Spinal cord (tissue), 10 donors: ENCODE measurements at places on chromosomes 1 and 21. TPM values are rescaled to one million over a fixed set of nuclear protein-coding genes. Genes with fewer than 3 reads are reported as not detected.

The B3GALT5 gene
- total RNA-seq = 3.1 TPM

The PHLDA3 gene
- total RNA-seq = 22.8 TPM

The MYBPH gene
- total RNA-seq = not detected

The INSRR gene
- total RNA-seq = 5.2 TPM

DNA sequence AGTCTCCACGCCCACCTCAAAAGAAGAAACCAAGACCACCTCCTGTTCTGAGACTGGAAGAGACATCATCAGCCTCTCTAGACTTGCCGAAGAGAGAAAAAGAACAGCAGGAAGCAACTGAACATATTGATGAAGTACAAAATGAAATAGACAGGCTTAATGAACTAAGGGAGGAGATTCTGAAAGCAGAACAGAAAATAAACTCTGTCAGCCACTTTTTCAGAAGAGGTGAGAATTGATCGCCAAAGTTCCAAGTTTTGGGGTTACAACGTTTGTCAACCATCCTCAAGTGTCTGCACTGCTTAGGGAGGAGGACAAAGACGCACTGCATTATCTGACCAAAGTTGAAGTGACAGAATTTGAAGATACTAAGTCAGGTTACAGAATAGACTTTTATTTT, 45.6 kb downstream of the ABL2 start:
- DNase-seq = no peak

- DNase-seq = no peak
Observed at GRCh38 chr1:161936786-161937185, 86.9 kb downstream of the OLFML2B start.

DNA sequence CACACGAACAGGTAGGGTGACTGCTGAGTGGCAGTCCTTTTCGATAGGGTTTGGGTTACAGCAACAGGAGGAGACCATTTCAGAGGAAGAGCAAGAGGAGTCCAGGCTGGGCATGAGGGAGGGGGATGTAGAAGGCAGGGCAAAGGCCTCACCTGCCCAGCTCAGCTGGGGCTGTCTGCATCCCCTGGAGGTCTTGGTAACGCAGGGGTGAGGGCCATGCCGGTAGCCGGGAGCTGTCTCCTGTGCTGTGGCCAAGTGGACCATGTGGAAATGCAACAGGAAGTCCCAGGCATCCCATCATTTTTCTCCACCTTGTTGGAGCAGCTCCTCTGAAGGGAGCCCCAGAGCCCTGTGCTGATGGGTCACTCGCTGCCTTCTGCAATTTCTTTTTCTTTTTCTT, 105.4 kb upstream of the C1orf174 start:
- no peak for DNase-seq

DNA sequence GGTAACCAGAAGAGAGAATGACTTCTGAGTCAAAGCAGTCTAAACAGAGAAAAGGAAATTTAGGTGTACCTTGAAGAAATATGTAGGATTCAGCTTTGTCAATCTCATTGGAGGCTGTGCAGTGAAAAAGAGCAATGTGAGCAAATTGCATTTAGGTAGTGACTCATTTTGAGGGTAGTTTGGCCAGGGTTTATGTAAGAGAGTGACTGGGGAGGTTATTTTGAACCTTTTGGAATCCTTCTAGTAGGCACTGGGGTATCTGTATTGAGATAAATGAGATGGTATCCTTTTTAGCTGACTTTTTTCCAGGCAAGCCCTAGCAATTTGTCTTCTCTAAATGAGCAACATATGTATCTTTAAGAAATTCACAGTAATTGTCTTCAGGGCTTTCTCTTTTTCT, 95.9 kb downstream of the DISP1 start:
- DNase-seq = no peak
